ENCODE measurements at places on chromosomes 1 and 21.

GRCh38 chr1:64246294-64246917, 43.0 kb downstream of the UBE2U start:
- no peak for DNase-seq

- no peak for DNase-seq
Measured at GRCh38 chr1:89451011-89451410, 73.6 kb upstream of the LRRC8B start.

- DNase-seq = no peak
Measured at GRCh38 chr1:201653883-201654282, 115.0 kb downstream of the NAV1 start.

DNA sequence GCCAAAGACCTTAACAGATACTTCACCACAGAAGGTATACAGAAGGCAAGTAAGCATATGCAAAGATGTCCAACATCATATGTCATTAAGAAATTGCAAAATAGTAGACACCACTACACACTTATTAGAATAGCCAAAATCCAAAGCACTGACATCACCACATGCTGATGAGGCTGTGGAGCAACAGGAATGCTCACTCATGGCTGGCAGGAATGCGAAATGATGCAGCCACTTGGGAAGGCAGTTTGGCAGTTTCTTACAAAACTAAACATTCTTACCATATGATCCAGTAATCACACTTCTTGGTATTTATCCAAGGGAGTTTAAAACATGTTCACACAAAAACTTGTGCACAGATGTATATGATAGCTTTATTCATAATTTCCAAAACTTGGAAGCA, 261.2 kb upstream of the AJAP1 start:
- DNase-seq = no peak

GRCh38 chr1:178284058-178284457, 190.2 kb downstream of the RASAL2 start:
- no peak for DNase-seq

DNA sequence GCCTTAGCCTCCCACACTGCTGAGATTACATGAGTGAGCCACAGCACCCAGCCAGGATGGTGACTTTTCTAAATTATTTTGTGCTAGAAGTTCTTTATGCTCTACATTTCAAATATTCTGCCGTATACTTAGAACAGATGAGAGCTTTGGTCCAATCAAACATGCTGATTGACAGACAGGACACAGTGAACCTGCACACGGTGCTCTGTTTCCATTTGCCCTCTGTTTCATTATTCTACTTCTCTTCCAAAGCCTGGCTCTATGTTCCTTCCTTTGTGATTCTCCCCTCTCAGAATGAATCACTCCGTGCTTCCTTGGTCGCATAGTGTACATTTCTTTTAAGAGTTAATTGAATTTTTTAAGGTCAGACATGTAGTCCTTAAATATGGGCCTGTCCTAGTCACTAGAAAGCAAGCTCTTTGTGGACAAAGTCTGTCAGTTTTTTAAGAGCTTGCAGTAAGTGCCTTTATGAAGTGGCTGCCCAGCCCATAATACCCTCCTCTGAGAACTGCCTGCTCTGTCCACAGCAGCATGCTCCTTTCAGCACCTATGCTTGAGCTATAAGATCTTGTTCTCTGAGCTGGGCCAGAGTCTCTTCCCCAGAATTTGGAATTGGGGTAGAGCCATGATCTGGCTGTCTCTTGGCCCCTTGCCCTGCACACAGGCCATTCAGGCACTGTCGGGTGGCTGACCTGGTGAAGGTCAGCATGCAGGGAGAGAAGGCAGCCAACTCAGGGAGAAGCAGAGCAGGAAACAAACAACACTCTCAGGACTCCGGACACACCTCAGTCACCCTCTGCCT, 66.8 kb upstream of the SLC44A3 start:
- no peak for DNase-seq

DNA sequence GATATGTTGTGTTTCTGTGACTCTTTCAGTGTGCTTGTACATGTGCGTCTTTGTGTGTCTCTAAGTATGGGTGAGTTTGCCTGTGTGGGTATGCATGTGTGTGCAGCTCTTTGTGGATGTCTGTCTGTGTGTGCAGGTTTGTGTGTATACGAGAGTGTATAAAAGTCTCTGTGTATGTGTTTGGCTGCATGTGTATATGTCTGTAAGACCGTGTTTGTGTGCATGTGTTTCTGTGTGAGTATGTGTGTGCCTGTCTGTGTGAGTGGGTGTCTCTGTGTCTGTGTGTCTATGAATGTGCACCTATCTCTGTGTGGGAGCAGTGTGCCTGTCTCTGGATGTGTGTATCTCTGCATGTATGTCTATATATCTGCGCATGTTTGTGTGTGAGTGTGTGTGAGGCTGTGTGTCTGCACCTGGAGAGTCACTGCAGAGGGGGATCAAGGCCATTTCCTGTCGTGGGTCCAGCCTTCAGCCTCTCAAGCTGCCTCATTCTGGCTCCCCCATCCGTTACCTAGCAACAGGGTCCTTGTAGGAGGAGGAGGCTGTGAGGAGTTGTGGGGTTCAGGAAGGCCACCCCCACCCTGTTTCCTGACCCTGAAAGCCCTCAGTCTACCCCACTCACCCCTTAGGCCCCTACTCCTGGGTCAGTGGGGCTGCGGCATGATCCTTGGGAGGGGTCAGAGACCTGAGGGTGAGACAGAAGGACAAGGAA, 10.4 kb downstream of the FGR start:
- DNase-seq = no peak

DNA sequence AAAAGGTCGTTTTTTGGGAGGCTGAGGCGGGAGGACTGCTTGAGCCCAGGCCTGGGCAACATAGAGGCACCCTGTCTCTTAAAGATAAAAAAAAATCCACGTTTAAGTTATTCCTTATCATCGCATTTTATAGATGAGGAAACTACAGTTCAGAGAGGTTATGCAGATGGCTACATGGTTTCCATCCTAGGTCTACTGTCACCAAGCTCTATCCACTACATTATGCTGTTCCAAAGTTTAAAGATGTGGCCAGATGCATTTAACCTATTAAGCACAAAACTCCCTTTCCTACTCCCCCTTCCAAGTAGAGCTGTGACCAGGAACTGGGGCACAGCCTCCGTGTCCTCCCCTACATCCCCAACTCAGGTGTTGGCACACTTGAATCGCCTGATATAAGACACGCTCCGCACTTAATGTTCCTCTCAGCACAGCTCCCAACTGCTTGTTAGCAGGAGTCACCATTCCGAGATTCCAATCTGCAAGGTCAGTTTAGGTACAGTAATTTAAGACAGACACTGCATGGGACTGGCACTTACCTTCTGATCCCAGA, 1.3 kb downstream of the TAF5L start:
- no peak for DNase-seq

DNA sequence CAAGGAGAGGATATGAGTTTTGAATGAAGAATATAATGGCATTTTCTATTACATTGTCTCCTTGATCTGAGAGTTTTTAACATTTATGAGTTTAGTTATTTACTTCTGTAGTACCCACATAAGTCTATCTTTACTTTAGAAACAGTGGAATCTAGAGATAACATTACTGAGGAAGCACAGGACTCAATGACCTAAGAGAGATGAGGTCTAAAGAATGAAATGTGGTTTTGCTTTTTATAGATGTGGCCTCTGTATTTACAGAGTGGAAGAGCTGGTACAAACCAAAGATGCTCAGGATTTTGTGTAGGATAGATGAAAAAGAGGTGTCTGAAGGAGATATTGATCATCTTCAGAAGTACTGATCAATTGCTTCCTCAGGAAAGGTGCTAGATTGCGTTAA, 177.3 kb downstream of the KCTD3 start:
- DNase-seq = no peak

GRCh38 chr1:150178548-150178947, 28.8 kb downstream of the PLEKHO1 start:
- no peak for DNase-seq

GRCh38 chr1:162256287-162256686, 120.4 kb downstream of the SPATA46 start:
- DNase-seq = no peak

Data from stimulated activated CD4-positive, alpha-beta T cell treated with anti-CD3 and anti-CD28 coated beads, Interleukin-4, amount 100 ng/mL, for 1 hour (primary cell).